ENCODE measurements at places on chromosomes 16 and 17.

- no peak for ATAC-seq
Observed at GRCh38 chr17:83196973-83197880, 117.8 kb downstream of the METRNL start.

GRCh38 chr17:67289181-67289876, 44.3 kb upstream of the HELZ start:
- no peak for ATAC-seq

DNA sequence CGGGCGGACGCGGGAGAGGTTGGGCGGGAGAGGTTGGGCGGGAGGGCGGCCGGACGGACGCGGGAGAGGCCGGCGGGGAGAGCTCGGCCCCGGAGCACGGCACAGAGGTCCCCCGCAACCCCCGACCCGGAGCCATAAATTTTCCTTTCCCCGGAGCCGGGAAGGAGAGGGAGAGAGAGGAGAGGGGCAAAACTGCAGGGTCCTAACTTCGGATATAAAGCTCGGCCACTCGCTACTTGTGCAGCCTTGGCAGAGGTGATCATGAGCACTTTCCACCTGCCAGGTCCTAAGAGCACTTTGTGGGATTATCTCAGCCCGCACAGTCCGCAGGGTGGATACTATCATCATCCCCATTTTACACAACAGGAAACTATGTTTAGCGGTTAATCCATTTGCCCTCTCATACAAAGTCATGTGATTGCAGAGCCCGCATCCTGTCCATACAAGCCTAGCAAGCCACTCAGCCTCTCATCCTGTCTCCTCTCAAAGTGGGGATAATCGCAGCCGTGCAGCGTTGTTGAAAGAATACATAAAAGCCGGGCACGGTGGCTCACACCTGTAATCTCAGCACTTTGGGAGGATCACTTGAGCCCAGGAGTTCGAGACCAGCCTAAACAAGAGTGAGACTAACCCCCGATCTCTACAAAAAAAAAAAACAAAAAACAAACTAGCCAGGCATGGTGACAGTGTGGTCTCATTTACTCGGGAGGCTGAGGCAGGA, 780 bp upstream of the DCAKD start:
- ATAC-seq, result peak; percentile 9

DNA sequence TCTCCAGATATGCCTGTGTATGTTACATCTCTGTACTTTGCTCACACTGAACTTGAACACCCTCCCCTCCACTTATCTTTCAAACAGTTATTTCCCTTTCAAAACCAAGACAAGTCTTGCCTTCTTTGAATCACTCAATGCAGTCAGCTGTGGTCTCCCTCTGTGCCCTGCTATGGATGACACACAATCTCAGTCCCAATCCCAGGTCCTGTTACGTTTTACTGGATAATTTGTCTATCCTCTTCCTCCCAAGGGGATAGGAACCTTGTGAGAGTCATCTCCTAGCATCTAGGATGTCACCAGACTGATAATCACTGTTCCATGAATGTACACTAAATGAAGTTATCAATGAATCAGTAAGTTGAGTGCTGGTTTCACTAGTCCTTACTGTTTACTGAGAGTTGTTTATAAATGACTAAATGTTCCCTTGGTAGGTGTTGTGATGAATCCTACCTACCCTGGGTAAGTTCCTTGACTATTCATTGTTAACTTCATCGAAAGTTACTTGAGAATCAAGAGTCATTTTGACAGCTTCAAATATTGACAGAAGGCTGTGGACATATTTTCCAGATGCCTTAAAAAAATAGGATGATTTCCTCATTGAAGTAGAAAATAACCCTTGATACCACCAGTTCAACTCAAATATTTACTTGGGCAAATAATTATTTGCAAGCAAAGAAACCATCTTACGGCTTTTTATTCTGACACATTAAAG, 244.9 kb downstream of the PRKCA start:
- ATAC-seq, result no peak

- no peak for ATAC-seq
Observed at GRCh38 chr17:72945473-72945872, 147.0 kb downstream of the SLC39A11 start.

- ATAC-seq, result no peak
Observed at GRCh38 chr16:35398180-35398579, 1938.8 kb downstream of the TP53TG3F start.

DNA sequence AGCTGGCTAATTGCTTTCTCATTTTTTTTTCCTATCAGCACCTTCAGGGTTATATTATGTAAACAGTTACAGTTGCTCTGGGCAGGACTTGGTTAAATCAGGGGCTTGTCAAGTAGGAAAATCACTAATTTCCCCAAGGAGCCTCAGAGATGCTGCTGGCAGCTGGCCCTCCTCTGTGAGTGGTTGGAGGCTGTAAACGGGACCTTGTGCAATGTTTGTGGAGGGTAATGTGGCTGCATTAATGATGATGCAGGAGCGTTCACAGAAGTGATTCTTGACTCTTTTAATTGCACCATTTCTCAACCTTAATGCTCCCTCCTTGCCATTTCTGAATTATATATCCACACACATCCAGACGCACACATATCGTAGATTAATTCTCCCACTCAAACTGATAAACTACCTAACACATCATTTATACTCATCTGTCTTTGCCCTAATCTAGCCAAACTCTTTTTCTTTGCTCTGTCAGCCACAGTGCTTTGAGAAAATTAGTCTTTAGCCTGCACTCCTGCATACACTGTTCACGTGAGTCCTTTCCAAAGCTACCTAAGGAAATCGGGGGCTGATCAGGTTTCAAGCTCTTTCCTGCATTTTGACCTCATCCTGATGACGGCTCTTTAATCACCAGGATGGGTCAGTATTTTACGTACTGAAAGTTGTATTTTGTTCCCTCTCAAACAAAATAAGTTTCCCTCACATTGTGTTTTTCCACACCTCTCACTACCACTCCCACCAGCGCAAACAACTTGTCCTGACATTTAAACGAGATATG, 154.4 kb upstream of the PIRT start:
- ATAC-seq, result no peak

DNA sequence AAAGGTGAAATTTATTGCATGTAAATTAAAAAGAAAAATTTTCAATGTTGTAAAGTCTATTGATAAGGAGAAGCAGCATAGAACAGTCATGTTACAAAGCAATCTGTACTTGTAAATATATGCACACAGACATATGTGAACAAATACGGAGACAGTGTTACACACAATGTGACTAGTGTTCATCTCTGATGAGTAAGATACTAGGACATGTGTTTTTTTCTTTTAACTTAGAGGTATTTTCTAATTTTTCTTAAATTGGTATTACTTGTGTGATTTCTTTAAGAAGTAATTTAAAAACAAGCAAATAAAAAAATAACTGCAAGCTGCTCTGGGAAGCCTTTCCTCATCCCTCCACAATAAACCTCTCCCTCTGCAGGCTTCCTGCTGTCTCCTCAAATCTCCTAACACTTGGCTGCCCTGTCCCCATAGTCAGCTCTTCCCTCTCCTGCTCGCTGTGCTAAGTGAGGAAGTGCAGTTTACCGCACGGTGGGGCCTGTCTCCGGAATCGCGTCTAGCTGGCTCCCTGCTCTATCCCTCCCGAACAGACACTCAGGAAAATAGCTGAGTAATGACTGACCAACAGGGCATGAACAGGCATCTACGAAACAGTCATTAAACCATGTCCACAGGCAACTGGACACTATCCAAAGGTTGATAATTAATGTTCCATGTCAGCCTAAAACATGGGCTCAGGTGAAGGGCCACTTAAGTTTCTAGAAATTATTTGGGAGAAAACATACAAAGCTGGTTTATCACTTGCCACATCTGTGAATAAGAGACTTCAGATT, 35.9 kb downstream of the CMTM4 start:
- ATAC-seq, result no peak

GRCh38 chr16:86018071-86018470, 119.1 kb downstream of the IRF8 start:
- ATAC-seq, result no peak

GRCh38 chr17:48024149-48025039, 13.2 kb downstream of the COPZ2 start:
- ATAC-seq, result peak; percentile 25

- ATAC-seq, result no peak
Observed at GRCh38 chr17:79478051-79478461, 132.8 kb downstream of the RBFOX3 start.

DNA sequence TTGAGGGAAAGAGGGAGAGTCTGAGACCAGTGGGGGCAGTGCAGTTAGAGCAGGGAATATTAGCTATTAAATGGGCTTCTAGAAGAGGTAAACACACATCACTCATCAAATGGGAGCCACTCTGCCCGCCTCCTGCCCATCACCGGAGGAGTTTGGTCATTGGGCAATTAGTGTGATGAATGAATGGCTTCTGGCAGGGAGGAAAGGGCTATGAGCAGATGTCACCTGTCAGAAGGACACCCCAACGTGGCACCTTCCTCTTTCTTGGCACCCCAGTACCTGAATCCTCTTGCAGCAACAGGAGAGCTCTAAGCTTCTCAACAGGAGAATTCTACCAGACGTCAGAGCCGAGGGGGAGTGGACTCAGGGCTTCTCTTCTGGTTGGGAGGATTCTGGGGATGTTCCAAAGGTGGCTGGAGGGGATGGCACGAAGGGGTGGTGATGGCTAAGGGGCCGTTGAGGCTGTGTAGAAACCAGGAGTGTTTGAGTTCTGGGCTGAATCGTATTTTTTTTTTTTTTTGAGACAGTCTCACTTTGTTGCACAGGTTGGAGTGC, 11.0 kb downstream of the C1QTNF1 start:
- no peak for ATAC-seq

DNA sequence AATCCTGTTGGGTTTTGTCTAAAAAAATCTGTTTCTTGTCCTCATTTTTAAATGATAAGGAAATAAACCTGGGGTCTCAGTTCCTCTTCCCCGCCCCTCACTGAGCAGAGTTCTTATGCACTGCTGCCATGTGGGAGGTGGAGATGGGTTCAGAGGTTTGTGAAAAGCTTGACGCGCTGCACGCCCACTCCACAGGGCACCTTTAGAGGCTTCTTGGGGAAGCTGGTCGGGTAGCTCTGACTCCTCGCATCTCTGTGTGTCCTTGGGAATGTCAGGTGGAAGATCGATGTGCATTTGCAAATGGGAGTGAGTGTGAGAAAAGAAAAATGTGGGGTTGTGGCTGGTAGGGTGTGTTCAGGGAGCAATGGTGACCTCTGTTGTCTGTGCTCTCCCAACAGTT, 4.7 kb upstream of the ZNHIT3 start:
- ATAC-seq, result no peak

GRCh38 chr16:11359370-11359769, 14.1 kb downstream of the RMI2 start:
- ATAC-seq, result no peak

- ATAC-seq, result no peak
Observed at GRCh38 chr16:12500771-12501170, 302.9 kb downstream of the CPPED1 start.

DNA sequence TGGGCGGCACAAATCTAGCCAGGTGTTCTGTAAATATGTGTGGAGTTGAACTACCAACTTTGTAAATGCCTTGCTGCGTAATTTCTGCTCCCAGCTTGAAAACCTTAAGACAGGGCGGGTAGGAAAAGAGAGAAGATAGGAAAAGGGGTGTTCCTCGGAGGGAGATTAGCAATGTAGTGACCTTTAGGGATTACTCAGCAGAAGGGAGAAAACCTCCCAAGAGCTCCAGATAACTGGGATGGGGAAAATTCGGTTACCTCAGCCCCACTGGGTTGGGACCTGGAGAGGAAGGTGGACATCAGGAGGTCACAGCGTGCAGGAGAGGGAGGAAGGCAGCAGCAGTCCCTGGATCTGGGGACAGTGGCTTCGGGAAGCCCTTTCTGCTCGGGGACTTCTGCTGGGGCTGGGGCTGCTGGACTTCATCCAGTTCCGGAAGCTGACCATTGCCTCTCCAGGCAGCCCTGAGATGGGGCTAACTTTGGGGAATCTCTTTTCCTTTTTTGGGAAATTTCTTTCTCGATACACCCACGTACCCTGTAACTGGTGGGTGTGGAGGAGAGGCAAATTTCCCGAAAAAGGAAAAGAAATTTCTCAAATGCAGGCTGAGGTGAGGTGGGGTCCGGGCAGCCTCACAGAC, 39.2 kb downstream of the MPRIP start:
- no peak for ATAC-seq

GRCh38 chr17:17710728-17711541, 29.7 kb downstream of the RAI1 start:
- ATAC-seq, result no peak

Measured in stimulated activated memory B cell treated with anti-CD40 and anti-IgM and Interleukin-4, amounts not matched to agents 10 μg/mL and 1 μg/mL and 100 μg/mL, for 72 hours (primary cell).